ENCODE measurements at places on chromosomes 2 and 18. TPM values are rescaled to one million over a fixed set of nuclear protein-coding genes. Genes with fewer than 3 reads are reported as not detected.

Gene HOXD1
- total RNA-seq, result not detected

Gene COLEC11
- not detected for total RNA-seq

Gene SCYGR4
- total RNA-seq, result not detected

Gene LIMS2
- total RNA-seq, result 0.77 TPM

Gene LYPD6B
- 0.32 TPM for total RNA-seq

Gene POTEI
- total RNA-seq, result not detected

Gene C2orf92
- 1.4 TPM for total RNA-seq

Gene GPR45
- not detected for total RNA-seq

Gene WDSUB1
- total RNA-seq, result 12.7 TPM

Gene ANKRD62
- not detected for total RNA-seq

Gene CXCR4
- under 0.01 TPM for total RNA-seq

Gene EMILIN1
- total RNA-seq, result 257 TPM

Gene STAT4
- total RNA-seq, result 0.63 TPM

Gene RBKS
- 3.9 TPM for total RNA-seq

Gene MORN2
- 22.4 TPM for total RNA-seq

Gene GLI2
- 4.0 TPM for total RNA-seq

Gene ABCG8
- not detected for total RNA-seq

Gene AQP12A
- total RNA-seq, result not detected

Gene MARCHF4
- under 0.01 TPM for total RNA-seq

Gene SLC38A11
- 0.09 TPM for total RNA-seq

Gene VWC2L
- total RNA-seq, result under 0.01 TPM

Gene PPP1R1C
- 0.47 TPM for total RNA-seq

Gene FAM161A
- total RNA-seq, result 2.2 TPM

Gene ASXL2
- total RNA-seq, result 7.4 TPM

Gene GCG
- not detected for total RNA-seq

Gene ELP2
- 167 TPM for total RNA-seq

Gene RTP5
- total RNA-seq, result not detected

Gene REG1B
- total RNA-seq, result not detected

Gene CKAP2L
- total RNA-seq, result 1.3 TPM

Gene ADGRF3
- not detected for total RNA-seq

Gene NOSTRIN
- total RNA-seq, result 0.09 TPM

Gene SULT1C4
- total RNA-seq, result not detected

Gene RNF152
- 18.3 TPM for total RNA-seq

Gene ADD2
- total RNA-seq, result not detected

Gene MARCO
- total RNA-seq, result not detected

Gene TGFA
- total RNA-seq, result not detected

Gene RAPGEF4
- 1.9 TPM for total RNA-seq

Gene CDH7
- total RNA-seq, result not detected

Gene OTOS
- total RNA-seq, result not detected

Gene UPP2
- total RNA-seq, result not detected

Gene COBLL1
- 2.5 TPM for total RNA-seq

Gene KCNE4
- 8.5 TPM for total RNA-seq

Gene RAD51AP2
- total RNA-seq, result not detected

Gene ATP6V1B1
- total RNA-seq, result 0.79 TPM

Gene SLC5A7
- total RNA-seq, result not detected

Gene CAPN14
- total RNA-seq, result 0.16 TPM
